ENCODE measurements at places on chromosomes 6 and 20.

GRCh38 chr6:136319732-136320131, 30.1 kb upstream of the BCLAF1 start:
- DNase-seq: no peak

GRCh38 chr6:108806171-108806570, 42.1 kb upstream of the ARMC2 start:
- DNase-seq: no peak

GRCh38 chr6:116500969-116501433, 10.4 kb upstream of the CALHM5 start:
- DNase-seq: no peak

DNA sequence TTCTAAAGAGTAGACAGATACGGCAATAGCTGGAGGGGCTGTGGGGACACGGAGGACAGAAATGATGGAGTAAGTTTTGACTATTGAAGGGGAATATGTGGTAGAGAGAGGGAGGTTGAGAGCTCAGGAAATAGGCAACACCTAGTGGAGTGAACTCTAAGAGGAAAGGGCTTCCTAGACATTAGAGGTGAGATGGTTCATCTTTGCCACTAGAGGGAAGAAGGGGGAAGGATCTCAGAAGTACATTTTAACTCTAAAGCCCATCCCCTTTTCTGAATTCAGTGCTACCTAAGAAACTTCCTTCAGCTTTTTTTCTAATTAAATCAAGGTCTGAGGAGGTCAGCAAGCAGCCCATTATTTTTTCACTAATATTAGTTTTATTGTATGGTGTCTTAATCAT, 689.4 kb upstream of the MAP3K7 start:
- peak; percentile 21 for DNase-seq

GRCh38 chr6:25488156-25488555, 163.9 kb upstream of the SCGN start:
- DNase-seq: peak; percentile 1

GRCh38 chr6:130671577-130671976, 155.6 kb upstream of the SMLR1 start:
- no peak for DNase-seq

GRCh38 chr20:30606990-30607389, 650.5 kb upstream of the DEFB115 start:
- DNase-seq: no peak

- DNase-seq: no peak
Observed at GRCh38 chr6:583635-584034, 73.3 kb downstream of the HUS1B start.

DNA sequence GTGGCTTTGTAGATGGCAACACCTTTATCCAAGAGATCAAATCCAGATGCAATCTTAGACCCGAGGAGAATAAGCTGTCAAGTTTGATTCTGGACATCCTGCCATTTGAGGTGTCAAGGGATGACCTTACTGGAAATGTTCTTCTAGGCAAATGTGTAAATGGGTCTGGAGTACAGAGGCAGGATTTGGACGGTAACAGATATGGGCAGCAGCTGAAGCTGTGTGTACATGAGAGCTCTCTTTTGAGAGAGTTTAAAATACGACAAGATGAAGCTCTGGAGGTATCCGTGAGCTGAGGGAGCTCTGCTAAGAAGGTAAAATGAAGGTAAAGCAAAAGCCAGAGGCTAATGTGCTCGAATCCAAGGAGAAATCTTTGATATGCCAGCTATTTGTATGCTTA, 56.6 kb downstream of the RALGAPA2 start:
- DNase-seq: no peak

DNA sequence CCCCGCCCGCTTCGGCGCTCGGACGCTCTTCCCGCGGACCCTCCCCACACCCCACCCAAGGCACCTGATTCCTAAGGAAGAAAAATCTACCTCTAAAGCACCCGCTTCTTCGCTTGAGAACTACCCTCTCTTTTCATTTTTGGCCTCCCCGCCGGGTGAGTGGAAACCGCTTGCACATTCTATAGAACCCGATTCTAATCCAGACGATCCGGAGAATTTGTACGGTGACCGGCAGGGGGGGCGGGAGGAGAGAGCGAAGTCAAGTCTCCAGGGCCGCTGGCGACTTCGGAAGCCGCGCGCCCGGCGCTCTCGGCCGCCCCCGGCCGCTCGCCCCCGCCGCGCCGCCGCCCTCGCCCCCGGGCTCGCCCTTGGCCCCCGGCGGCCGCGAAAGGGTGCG, at the start of gene RBM24:
RBM24 (plus strand) TSS at position 262 of the 397 bp plus-strand sequence. CDS start 221 bp downstream, outside the sequence.
- DNase-seq: peak; percentile 71

GRCh38 chr6:119035459-119035858, 43.0 kb downstream of the FAM184A start:
- DNase-seq: peak; percentile 21

DNA sequence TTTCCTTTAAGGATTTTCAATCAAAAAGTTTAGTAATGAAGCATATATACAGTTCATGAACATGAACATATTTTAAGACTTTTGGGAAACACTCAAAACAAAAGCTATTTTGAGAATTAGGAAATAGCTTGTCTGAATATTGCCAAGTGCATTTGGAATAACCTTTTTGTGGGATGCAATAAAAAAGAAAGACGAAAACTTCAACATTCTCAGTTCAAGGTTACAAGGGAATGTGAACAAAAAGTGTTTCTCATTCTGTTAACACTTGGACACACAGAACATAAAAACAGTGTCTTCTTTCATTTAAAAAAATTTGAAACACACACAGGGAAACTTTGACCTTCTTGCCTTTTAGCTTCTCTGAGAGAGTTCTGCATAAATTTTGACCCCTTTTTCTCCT, 72.7 kb upstream of the TCF21 start:
- DNase-seq: no peak

- DNase-seq: peak; percentile 6
Observed at GRCh38 chr20:62186887-62187866, 4.3 kb downstream of the MTG2 start.

- no peak for DNase-seq
Observed at GRCh38 chr6:152950240-152950639, 32.6 kb downstream of the FBXO5 start.

DNA sequence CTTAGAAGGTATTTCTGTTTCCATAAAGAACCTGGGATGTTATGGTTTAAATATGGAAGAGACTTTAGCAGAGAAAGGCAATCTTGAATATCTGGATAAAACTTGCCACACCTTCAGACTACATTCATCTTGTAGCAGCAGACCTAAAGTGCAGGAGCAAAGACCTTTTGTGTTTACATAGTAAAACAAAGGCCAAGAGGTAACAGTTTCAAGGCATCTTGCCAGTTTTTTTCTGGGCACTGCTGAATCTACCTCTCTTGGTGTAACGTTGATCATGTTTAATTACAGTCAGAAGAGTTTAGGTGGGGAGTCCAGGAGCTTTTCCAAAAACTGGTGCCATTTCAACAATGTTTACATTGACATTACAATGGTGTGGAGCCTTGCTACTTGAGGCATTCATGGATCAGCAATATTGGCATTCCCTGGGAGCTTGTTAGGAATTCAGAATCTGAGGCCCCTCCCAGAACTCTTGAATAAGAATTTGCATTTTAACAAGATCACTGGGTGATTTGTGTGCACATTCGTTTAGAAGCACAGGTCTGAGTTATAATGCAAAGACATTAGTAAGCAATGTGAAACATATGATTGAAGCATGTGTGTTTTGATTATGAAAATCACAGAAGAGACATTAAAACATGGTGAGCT, 94.5 kb downstream of the F13A1 start:
- DNase-seq: no peak

GRCh38 chr6:169958510-169958909, 207.1 kb downstream of the ERMARD start:
- DNase-seq: no peak
